Thoracic aorta endothelial cell (primary cell): ENCODE measurements at places on chromosomes 1 and 21. TPM values are rescaled to one million over a fixed set of nuclear protein-coding genes. Genes with fewer than 3 reads are reported as not detected.

Gene GJC2
- total RNA-seq: 0.57 and 0.93 TPM in 2 replicates

Gene RXFP4
- not detected in 2 replicates for total RNA-seq

Gene SPRR5
- total RNA-seq: not detected in 2 replicates

Gene TOR1AIP1
- 48.8 and 53.9 TPM in 2 replicates for total RNA-seq

Gene LCE1E
- not detected in 2 replicates for total RNA-seq

Gene HSPA6
- 0.22 and 0.27 TPM in 2 replicates for total RNA-seq

Gene TNNT2
- 0.07 TPM in 1 of 2 replicates, not detected in the other for total RNA-seq

Gene RFX5
- 51.7 and 62.8 TPM in 2 replicates for total RNA-seq

Gene WLS
- 109 and 140 TPM in 2 replicates for total RNA-seq

Gene CENPF
- 64.0 and 117 TPM in 2 replicates for total RNA-seq

Gene SEMA4A
- total RNA-seq: 0.80 and 1.0 TPM in 2 replicates

Gene S100A2
- 2.4 and 3.1 TPM in 2 replicates for total RNA-seq

Gene COL11A1
- 0.66 TPM in 1 of 2 replicates, not detected in the other for total RNA-seq

Gene HUNK
- total RNA-seq: under 0.01 TPM in 1 of 2 replicates, not detected in the other

Gene SFN
- total RNA-seq: not detected in 2 replicates

Gene THAP3
- 11.9 and 12.0 TPM in 2 replicates for total RNA-seq
